ENCODE measurements at places on chromosomes 11 and 22. TPM values are rescaled to one million over a fixed set of nuclear protein-coding genes. Genes with fewer than 3 reads are reported as not detected.

DNA sequence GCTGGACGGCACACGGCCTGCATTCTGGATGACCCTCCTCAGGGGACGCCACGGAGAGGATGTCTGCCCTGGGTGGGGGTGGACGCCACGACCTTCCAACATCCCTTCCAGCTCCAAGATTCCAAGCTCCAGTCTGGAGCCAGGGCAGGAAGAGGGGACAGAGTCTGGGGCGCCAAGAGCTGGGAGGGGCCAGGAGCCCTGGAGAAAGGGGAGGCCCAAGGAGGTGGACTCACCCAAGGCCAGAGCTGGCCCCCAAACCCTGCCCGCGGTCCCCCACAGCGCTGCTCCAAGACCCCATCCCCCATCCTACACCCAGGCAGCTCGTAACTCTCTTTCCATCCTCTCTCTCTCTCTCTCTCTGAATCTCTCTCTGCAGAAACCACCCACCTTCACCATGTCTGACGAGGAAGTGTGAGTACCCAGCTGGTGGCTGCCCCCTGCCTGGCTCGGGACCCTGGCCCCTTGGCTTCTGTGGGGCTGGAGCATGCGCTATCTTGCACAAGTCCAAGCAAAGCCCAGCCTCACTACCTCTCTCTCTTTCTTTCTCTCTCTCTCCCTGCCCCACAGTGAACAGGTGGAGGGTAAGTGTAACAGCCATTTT, 3.1 kb downstream of the TNNT3 start:
- peaks cover 15% of the 10 kb centered on the region for H3K27me3 ChIP-seq
- H3K4me1 ChIP-seq: peaks cover 13% of the 10 kb centered on the region
- no peak overlapping the region for H3K27ac ChIP-seq
- no peak for DNase-seq
- H3K4me3 ChIP-seq: no peak overlapping the region

- no peak overlapping the region for H3K27ac ChIP-seq
- peaks cover 9% of the 10 kb centered on the region for H3K4me1 ChIP-seq
- no peak for DNase-seq
- H3K4me3 ChIP-seq: peak overlapping the region; percentile 81
- peaks cover 8% of the 10 kb centered on the region for H3K36me3 ChIP-seq
- peaks cover 71% of the 10 kb centered on the region for H3K27me3 ChIP-seq
Measured at GRCh38 chr11:6321356-6321755, 1.1 kb upstream of the CAVIN3 start.

- DNase-seq: no peak
- no peak overlapping the region for H3K4me3 ChIP-seq
- no peaks in the 10 kb centered on the region for H3K36me3 ChIP-seq
Measured at GRCh38 chr22:31919730-31920129, 24.6 kb upstream of the YWHAH start.

The VSIG10L2 gene
- total RNA-seq: not detected

- H3K36me3 ChIP-seq: peaks cover 3% of the 10 kb centered on the region
- no peak overlapping the region for H3K4me3 ChIP-seq
- no peaks in the 10 kb centered on the region for H3K4me1 ChIP-seq
- H3K27ac ChIP-seq: no peak overlapping the region
Measured at GRCh38 chr11:9118277-9118676, 26.9 kb upstream of the SCUBE2 start.

- DNase-seq: no peak
- H3K4me1 ChIP-seq: no peaks in the 10 kb centered on the region
- no peak overlapping the region for H3K27ac ChIP-seq
Measured at GRCh38 chr11:119863236-119863635, 134.2 kb upstream of the NECTIN1 start.

The RTN4RL2 gene
- 0.23 TPM for total RNA-seq

- H3K27me3 ChIP-seq: peaks cover 12% of the 10 kb centered on the region
- H3K4me3 ChIP-seq: no peak overlapping the region
- no peaks in the 10 kb centered on the region for H3K4me1 ChIP-seq
- H3K27ac ChIP-seq: no peak overlapping the region
Measured at GRCh38 chr22:39289975-39290720, 29.3 kb downstream of the RPL3 start.

GRCh38 chr11:6566704-6567370, 36.6 kb downstream of the RRP8 start:
- DNase-seq: no peak
- no peaks in the 10 kb centered on the region for H3K27me3 ChIP-seq
- no peak overlapping the region for H3K27ac ChIP-seq
- H3K36me3 ChIP-seq: peaks cover 7% of the 10 kb centered on the region
- no peak overlapping the region for H3K4me3 ChIP-seq
- H3K4me1 ChIP-seq: peaks cover 17% of the 10 kb centered on the region

- H3K36me3 ChIP-seq: no peaks in the 10 kb centered on the region
- no peaks in the 10 kb centered on the region for H3K27me3 ChIP-seq
- H3K4me3 ChIP-seq: no peak overlapping the region
- H3K4me1 ChIP-seq: peaks cover 5% of the 10 kb centered on the region
Measured at GRCh38 chr22:44648821-44649565, 53.0 kb upstream of the PRR5 start.

GRCh38 chr11:394034-394857, at the start of gene PKP3:
Gene PKP3 (plus strand): TSS chr11:394209. CDS start chr11:394293, 84 bp downstream.
- no peaks in the 10 kb centered on the region for H3K27me3 ChIP-seq
- H3K4me3 ChIP-seq: no peak within 1 kb of the TSS
- peaks cover 3% of the 10 kb centered on the region for H3K4me1 ChIP-seq
- DNase-seq: no peak

The DMC1 gene
- not detected for total RNA-seq

GRCh38 chr11:77303328-77303727, 1.8 kb upstream of the GDPD4 start:
- no peak for DNase-seq
- H3K4me3 ChIP-seq: no peak overlapping the region
- H3K27me3 ChIP-seq: peaks cover 18% of the 10 kb centered on the region

DNA sequence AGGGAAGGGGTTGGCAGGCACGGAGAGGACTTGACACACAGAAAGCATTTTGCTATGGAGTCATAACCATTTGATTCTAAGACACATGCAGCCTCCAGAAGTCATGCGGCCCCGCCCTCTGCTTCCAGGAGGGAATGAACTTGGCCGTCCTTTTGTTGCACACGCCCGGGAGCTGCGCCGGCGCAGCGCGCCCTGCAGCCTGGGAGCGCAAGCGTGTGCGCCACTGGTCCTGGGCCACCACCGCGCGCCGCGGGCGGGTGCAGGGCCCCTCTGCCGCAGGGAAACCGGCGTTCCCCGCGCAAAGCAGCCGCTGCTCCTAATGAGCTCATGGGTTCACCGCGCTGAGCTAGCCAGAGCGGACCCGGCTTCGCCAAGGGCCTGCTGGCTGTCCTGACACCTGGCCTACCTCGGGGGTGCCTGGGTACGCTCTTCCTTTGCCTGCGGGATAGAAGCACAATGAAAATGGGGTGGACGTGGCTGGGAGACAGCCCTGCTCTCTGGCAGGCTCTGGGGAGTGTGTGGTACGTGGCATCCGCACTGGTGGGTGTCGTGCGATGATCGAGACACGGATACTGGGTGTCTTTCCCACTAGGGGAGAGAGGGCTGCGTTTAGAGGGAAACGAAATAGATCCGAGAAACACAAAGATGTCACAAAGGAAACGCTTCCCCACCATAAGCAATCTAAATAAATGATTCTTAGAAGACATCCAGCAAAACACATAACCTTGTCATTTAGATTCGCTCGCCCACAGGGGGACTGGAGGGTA, 669 bp downstream of the MICAL3 start:
- no peaks in the 10 kb centered on the region for H3K36me3 ChIP-seq
- H3K27me3 ChIP-seq: peaks cover 59% of the 10 kb centered on the region
- H3K4me1 ChIP-seq: peaks cover 13% of the 10 kb centered on the region
- H3K27ac ChIP-seq: no peak overlapping the region
- peak; percentile 14 for DNase-seq

DNA sequence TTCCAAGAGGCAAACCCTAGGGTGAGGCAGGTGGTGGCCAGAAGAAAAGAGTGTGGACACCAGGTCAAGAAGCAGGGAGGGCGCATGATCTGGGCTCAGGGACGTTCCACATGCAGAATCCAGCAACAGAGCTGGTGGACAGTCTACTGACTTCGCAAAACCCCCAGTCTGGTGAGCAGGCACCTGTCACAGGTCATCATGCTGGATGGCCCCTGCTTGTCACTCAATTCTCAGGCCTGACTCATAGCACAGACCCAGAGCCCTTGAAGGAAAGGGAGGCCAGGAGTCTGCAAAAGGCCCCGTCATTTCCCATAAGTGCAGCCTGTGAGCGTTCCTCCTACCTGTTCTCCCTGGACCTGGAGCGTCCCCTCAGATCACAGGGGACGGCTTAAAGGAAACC, 18.2 kb downstream of the APOL4 start:
- peaks cover 13% of the 10 kb centered on the region for H3K27me3 ChIP-seq
- DNase-seq: no peak
- H3K4me3 ChIP-seq: no peak overlapping the region
- H3K27ac ChIP-seq: no peak overlapping the region

The FAM111B gene
- 1.4 TPM for total RNA-seq

DNA sequence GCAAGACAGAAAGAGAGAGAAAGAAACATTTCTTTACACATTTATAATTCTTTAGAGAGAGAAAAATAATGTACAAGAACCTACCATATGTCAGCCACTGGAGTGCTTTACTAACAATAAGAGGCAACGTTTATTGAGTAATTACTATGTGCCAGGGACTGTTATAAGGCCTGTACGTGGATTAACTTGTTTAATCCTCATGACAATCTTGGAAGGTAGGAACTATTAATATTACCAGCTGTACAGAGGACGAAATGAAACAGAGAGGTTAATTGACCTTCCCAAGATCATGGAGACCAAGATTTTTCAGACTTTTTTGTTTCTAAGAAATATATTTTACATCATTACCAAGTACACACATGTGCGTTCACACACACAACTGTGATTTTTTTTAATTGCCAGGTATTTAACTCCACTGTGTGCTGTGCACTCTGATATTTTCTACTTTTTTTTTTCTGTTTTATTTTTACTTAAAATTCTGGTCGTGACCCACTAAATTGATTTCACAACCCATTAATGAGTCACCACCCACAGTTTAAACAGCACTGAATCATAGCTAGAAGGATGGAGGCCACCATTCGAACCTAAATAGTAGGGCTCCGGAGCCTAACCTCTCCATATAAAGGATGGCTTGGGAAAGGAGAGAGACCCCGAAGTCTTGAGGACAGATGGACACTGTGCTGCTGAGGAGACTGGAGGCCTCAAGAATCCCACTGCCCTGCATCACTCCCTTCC, 21.4 kb downstream of the CREB3L1 start:
- peaks cover 15% of the 10 kb centered on the region for H3K27me3 ChIP-seq
- H3K36me3 ChIP-seq: no peaks in the 10 kb centered on the region
- H3K4me3 ChIP-seq: no peak overlapping the region
- H3K27ac ChIP-seq: no peak overlapping the region

The NXPE2 gene
- total RNA-seq: not detected

DNA sequence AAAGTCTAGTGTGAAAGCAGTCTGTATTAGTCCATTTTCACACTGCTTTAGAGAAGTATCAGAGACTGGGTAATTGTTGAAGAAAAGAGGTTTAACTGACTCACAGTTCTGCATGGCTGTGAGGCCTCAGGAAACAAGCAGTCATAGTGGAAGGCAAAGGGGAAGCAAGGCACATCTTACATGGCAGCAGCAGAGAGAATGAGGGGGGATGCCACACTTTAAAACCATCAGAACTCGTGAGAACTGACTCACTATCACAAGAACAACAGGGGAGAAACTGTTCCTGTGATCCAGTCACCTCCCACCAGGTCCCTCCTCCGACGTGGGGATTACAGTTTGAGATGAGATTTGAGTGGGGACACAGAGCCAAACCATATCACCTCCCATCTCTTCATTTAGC, 13.8 kb upstream of the TUBA8 start:
- peaks cover 16% of the 10 kb centered on the region for H3K36me3 ChIP-seq
- no peaks in the 10 kb centered on the region for H3K27me3 ChIP-seq
- DNase-seq: no peak
- peaks cover 13% of the 10 kb centered on the region for H3K4me1 ChIP-seq
- peak overlapping the region; percentile 83 for H3K27ac ChIP-seq
- no peak overlapping the region for H3K4me3 ChIP-seq

The ANO9 gene
- total RNA-seq: 165 TPM

GRCh38 chr22:30650508-30651116, 15.0 kb downstream of the SLC35E4 start:
- H3K27ac ChIP-seq: peak overlapping the region; percentile 6
- H3K4me1 ChIP-seq: peaks cover 10% of the 10 kb centered on the region
- DNase-seq: no peak

The SLC22A25 gene
- total RNA-seq: not detected

GRCh38 chr11:118224511-118225188, at the start of gene JAML:
Gene JAML (minus strand): TSS chr11:118225011. CDS start chr11:118214866, 10,145 bp downstream.
- H3K36me3 ChIP-seq: no peaks in the 10 kb centered on the region
- H3K4me1 ChIP-seq: peaks cover 65% of the 10 kb centered on the region
- peak; percentile 49 for DNase-seq

The OR8D1 gene
- total RNA-seq: not detected

DNA sequence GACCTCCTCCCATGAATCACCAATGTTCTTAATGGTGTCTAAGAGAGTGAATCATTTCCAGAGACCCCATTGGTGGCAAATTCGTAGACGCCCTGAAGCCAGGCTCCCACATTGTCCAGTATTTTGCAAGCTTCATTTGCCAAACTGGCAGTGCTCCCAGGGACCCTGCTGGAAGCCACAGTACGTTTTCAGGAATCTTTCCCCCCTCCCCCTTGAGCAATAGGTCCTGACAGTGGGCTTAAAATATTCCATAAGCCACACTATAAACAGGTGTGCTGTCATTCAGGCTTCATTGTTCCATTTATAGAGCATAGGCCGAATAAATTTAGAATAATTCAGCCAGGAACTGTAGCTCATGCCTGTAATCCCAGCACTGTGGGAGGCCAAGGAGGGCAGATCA, 125.3 kb downstream of the MORC2 start:
- DNase-seq: no peak
- H3K36me3 ChIP-seq: no peaks in the 10 kb centered on the region
- H3K4me1 ChIP-seq: no peaks in the 10 kb centered on the region
- no peak overlapping the region for H3K27ac ChIP-seq

DNA sequence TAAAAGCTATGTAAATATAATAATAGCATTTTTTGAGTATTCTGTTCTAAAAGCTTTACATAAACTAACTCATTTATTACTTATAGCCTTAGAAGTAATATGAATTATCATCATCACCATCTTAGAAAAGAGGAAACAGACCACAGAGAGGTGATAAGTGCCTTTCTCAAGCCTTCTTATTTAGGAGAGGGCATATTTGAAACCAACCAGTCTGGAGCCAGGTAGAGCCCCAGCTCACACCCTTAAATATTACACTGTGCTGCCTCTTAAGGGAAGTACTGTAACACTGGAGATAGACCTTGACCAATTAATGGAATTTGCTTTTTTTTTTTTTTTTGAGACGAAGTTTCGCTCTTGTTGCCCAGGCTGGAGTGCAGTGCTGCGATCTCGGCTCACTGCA, 2.3 kb downstream of the BCO2 start:
- H3K36me3 ChIP-seq: no peaks in the 10 kb centered on the region
- peaks cover 30% of the 10 kb centered on the region for H3K27me3 ChIP-seq
- no peak overlapping the region for H3K4me3 ChIP-seq
- peaks cover 10% of the 10 kb centered on the region for H3K4me1 ChIP-seq
- DNase-seq: no peak

The SCUBE2 gene
- total RNA-seq: not detected

GRCh38 chr11:58567889-58568512, 7.7 kb downstream of the LPXN start:
- peaks cover 8% of the 10 kb centered on the region for H3K36me3 ChIP-seq
- peak; percentile 64 for DNase-seq
- peak overlapping the region; percentile 81 for H3K4me3 ChIP-seq
- H3K27ac ChIP-seq: peak overlapping the region; percentile 94
- H3K4me1 ChIP-seq: peaks cover 43% of the 10 kb centered on the region

The TRIM51 gene
- 0.17 TPM for total RNA-seq

The RAB3IL1 gene
- not detected for total RNA-seq
